Stimulated activated CD4-positive, alpha-beta T cell treated with anti-CD3 and anti-CD28 coated beads, Interleukin-1b, Interleukin-23, amount 100 ng/mL, for 4 hours (primary cell): ENCODE measurements at places on chromosomes 16 and 17.

- no peak for DNase-seq
Measured at GRCh38 chr17:57288773-57289121, 32.4 kb downstream of the MSI2 start.

- DNase-seq: no peak
Measured at GRCh38 chr17:42920106-42920900, 19.7 kb downstream of the G6PC1 start.

DNA sequence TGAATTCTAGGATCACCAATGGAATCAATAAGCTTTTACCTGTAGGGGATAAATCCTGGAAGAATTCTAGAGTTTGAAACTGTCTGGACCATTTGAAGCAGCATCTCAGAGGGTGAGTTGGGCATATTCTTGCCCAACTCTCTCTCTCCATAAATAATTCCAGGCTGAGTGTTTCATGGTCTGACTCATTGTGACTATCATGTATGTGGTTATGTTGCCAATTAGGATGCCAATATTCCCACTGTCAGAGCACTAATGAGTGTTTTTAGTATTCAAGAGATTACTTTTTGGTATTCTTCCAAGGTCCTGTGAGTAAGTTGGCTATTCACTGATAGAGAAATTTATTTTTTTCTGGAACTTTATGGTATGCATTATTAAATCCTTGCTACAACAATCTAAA lies 456.9 kb downstream of the TOX3 start:
- no peak for DNase-seq

GRCh38 chr17:71023249-71024030 lies 854.1 kb downstream of the KCNJ2 start:
- no peak for DNase-seq

GRCh38 chr16:84072014-84072413 lies 29.4 kb upstream of the SLC38A8 start:
- no peak for DNase-seq

- DNase-seq: no peak
Measured at GRCh38 chr17:82039695-82040299, 2.3 kb upstream of the DCXR start.

- no peak for DNase-seq
Measured at GRCh38 chr16:405548-406506, 4.1 kb downstream of the DECR2 start.

GRCh38 chr16:49548325-49548970 lies 174.8 kb downstream of the C16orf78 start:
- no peak for DNase-seq

- DNase-seq: no peak
Measured at GRCh38 chr16:80253741-80254140, 287.1 kb upstream of the DYNLRB2 start.

- no peak for DNase-seq
Measured at GRCh38 chr17:34339138-34339770, 17.0 kb upstream of the CCL13 start.

DNA sequence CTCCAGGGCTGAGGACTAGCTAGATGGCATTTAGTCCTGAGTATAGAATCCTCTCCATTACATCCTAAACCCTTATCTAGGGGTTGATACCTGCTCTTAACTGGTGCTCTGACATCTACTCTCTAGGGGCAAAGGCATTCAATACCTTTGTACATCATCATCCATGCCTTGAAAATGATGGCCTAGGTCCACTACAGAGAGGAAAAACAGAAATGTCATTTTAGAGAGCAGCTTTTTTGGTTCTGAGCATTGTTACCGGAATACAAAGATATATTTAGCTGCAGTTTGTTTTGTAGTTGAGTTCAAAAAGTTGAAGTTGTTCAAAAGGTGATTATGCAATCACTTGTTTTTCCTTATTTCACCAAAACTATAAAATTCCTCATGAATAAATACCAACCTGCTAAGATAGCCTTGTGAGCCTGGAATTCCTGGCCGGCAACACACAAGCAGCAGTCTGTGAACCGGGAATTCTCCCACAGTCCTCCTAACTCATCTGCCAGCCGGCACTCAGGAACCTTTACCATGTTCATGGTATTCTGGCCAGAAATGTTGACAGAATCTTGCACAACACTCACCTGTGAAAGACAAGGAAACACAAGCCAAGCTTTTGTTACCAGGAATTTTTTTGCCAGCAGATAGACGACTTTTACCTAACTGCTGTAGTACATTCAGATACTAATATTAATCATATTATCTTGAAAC lies 35.4 kb downstream of the NXPH3 start:
- no peak for DNase-seq

DNA sequence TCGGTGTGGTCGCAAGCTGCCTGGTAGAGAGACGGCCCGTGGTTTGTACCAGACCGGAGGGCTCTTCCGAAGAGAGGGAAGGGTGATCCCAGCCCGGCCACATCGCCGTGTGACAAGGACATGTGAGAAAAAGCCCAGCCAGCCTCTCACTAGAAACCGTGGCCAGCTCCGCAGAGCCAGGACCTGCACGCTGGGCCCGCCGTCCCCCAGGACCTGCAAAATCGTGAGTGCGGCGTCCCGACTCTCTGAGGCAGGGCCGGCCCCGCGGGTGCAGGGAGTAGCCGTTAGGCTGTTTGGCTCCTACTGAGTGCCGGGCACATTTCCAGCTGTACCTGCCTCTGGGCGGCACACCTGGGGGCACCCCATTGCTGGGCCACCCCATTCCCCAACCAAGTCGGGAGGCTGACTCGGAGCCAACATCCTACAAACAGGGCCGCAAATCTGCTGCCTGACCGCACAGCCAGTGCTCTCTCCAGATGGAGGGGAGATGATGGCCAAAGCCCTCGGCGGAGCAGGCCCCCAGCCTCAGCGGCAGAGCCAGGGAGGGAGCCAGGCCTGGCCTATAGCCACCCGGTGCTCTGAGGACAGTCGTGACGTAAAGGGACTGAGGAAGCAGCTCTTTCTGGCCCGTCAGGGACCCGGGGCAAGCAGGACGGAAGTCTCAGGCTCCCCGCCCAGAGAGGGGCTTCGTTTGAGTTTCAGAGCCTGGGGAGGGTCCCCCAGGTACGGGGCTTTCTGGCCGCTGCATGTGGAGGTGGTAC lies 33.6 kb upstream of the PABPN1L start:
- DNase-seq: no peak

DNA sequence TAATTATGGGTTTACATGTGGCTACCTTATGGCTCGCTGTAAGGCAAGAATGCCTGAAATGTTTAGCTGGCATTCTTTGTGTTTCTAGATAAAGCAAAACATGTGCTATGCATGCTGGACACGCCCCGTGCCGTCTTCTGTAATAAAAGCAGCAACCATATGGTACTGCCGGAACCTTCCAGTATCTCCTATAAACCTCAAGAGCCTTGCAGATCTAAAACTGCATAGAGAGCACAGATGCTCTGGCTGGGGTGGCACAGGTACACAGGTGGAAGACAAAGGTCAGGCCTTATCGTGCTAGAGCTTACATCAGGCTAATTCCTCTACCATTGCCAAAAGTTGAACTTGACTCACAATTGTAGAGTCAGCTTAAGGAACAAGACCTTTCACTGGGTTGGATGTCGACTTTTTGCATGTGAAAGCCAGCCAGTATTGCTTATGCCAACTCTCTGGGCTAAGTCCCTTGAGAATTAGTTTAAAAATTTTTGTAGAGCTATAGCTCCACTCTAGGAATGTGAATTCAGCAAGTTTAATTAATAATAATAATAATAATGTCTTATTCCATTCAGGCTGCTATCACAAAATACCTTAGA lies 187.4 kb upstream of the CACNG5 start:
- no peak for DNase-seq

DNA sequence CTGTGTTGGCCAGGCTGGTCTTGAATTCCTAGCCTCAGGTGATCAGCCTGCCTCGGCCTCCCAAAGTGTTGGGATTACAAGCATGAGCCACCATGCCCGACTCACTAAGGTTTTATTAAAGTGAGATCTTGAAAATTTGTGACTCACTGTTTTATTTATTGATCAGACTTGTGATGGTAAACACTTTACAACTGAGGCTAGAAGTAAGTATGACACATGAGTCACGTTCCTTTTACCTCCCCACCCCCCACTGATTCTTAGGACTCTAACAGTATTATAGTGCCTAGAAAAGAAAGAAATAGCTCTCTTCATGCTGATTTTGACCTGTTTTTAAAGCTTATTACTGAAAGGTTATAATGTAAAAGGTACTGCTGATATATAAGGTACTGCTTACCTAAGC lies 160.6 kb downstream of the TANC2 start:
- no peak for DNase-seq

GRCh38 chr16:83891742-83892141 lies 7.2 kb upstream of the MLYCD start:
- no peak for DNase-seq
